ENCODE measurements at places on chromosomes 6 and 20.

DNA sequence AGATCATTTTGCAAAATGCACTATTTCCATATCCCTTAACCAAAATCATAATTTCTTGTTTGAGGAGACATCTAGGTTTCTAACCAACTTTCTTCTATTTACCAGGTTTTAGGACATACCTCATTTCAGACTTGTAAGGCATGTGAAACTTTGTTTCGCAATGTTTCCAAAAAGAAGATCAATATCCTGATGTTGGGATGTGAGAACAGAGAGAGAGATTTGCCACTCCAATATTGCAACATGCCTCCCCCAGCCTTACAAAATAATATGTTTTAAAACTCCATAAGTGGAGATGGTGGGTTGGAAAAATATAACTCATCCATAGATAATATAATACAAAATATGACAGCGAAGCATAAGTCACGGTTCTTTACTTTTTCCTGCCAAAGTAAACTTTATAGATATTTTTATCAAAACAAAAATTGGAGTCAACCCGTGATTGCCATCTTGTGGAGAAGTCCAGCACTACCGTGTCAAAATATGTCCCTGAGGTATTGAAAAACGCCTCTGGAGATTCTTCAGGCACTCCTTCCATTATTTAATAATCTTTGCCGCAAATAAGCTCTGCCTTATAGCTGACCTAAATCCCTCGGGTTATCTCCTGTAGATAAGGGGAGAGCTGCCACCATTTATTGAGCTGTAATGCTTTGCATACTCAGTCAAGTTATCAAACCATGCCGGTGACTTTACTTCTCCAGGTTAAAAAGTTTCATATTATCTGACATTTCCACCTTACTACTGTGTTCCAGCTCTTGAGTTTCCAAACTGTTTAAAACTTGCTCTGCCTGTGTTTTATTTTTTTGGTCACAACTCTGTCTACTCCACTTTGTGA, 534.2 kb downstream of the HACE1 start:
- no peak for DNase-seq

- no peak for DNase-seq
Observed at GRCh38 chr20:63316502-63316921, 23.5 kb downstream of the COL20A1 start.

DNA sequence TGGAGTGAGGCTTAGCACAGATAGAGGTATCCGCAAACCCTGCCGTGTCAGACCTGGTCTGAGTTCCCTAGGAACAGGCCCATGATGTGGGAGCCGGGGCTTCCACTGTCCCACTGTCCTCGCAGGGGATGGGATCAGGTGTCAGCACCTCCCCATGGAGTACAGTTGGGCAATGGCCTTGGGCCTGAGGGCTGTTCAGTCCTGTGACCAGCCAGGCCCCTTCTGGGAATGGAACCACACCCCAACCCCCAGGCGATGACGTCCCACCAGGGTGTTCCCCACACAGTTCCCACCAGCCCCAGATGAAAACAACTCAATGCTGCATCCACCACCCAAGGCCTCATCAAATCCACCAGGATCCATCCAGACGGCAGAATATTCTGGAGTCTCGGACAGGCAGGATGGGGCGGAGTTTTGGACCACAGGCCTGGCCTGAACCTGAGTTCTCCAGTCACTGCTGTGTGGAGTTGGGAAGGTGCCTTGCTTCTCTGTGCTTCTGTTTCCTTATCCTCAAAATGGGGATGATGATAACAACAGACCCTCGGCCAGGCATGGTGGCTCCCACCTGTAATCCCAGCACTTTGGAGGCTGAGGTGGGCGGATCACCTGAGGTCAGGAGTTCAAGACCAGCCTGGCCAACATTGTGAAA, 62.2 kb downstream of the UBE2V1 start:
- no peak for DNase-seq

DNA sequence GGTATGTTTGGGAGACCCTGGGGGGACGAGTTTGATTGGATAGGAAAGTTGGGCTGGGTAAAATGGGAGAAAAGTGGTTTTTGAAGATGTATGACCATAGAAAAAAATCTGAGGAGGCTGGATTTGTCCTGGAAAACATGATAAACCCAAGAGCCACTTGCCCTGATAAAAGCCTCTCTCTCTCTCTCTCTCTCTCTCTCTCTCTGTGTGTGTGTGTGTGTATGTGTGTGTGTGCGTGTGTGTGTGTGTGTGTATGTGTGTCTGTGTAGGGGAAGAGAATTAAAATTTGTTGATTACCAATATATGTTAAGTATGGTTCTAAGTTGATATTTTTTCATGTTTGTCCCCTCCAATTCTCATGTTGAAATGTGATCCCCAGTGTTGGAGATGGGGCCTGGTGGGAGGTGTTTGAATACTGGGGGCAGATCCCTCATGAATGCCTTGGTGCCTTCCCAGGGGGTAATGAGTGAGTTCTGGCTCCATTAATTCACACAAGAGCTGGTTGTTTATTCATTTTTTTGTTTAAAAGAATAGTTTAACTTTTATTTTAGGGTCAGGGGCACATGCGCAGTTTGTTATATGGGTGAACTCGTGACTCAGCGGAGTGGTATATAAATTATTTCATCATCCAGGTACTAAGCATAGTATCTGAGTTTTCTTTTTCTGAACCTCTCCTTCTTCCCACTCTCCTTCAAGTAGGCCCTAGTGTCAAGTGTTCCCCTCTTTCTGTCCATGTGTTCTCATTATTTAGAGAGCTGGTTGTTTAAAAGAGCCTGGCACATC, 208.8 kb downstream of the TFAP2B start:
- DNase-seq, result no peak

DNA sequence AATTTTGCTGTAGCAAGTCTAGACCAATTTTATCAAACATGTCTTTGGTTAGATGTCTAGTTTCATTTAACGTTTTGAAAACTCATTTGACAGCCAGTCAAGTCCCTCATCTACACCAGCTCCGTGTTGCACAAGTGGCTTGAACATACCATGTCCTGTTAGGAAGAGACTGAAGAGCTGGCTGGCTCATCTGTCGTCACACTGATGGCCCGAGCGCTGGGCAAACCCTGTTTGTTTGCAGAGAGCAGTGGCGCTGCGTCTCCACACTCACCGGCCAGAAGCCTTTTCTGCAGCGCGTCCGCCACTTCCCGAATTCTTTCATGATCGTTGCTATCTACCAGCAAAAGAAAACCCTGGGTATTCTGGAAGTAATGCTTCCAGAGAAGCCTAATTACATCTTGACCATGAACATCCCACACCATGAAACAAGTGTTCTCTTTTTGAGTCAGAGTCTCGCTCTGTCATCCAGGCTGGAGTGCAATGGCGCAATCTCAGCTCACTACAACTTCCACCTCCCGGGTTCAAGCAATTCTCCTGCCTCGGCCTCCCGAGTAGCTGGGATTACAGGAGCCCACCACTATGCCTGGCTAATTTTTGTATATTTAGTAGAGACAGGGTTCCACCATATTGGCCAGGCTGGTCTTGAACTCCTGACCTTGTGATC, 10.7 kb upstream of the TCFL5 start:
- no peak for DNase-seq
